ENCODE measurements at places on chromosomes 12 and 14.

GRCh38 chr12:88585077-88585476, 4.8 kb upstream of the KITLG start:
- no peak for DNase-seq

GRCh38 chr12:31631023-31631724, 28.3 kb upstream of the ETFBKMT start:
- DNase-seq: no peak

DNA sequence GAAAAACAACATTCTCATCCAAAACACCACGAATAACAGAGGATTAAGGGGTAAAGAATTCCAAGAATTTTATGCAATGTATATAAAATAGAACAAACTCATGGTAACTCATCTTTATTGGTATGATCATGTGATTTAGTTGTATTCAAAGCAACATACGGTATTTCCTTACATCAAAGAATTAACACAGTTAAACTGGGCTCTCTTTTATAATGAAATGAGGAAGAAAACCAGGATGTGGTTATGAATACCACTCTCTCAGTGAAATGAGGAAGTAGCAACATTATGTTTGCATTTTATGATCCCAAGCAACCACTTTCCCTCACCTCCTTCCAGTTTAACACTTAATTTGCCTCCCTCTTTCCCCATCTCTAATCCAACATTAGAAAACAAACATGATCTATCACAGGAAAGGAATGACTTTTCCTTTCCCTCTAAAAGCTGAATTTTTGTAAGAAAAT, 22.9 kb downstream of the SPTLC2 start:
- DNase-seq: no peak

DNA sequence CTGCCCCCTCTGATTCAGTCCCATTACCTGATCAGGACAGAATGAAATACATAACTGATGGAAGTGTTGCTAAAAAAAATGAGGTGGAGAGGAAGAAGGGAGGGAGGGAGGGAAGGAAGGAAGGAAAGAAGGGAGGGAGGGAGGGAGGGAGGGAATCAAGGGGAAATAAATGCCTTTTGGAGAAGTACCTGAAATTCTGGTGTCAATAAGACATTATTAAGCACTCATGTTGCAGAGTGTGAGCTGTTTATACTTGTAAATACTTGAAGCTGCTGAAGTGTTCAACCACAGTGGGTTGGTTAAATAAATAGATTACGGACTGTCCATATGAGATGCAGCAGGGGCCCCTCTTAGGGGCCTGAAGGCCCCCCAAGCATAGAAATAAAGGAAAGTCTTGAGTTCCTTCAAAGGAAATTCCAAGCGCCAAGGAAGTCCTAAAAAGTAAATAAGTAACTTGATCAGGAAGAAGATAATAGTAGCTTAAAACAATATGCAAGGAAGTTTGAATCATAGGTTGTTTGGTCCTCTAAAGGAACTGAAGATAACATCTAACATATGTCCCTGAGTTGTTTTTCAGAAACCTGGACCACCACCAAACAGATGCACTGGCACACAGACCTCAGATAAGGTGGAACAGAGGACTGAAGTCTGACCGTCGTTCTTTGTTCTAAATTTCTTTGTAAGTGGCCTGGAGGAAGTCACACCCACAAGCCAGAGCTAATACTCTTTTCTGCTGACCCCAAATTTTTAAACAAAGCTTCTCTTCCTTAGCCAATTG, 110.8 kb downstream of the SEC23A start:
- no peak for DNase-seq

GRCh38 chr14:89276424-89276975, 140.5 kb downstream of the FOXN3 start:
- peak; percentile 19 for DNase-seq

DNA sequence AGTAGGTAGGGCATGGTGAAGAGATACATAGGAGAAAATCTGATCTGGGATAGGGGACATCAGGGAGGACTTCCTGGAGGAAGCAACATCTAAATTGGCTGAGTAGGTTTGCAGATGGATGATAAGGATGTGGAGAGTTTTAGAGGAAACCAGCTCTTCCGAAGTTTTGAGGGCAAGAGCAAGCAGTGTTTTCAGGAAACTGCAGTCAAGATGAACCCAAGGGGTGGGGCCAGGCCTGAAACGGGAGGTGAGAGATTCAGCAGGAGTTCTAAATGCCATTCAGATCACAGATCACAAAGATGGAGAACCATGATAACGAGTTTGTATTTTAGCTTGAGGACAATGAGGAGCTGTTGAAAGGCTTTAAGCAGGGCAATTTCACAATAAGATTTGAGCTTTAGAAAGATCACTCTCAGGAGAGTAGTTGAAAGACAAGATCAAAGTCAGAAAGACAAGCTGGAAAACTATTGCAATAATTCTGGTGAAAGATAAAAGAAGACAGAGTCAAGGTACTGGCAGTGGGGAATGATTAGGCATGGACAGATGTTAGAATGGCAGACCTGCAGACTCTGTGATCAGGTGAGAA, 70.1 kb upstream of the PLXNC1 start:
- DNase-seq: no peak

DNA sequence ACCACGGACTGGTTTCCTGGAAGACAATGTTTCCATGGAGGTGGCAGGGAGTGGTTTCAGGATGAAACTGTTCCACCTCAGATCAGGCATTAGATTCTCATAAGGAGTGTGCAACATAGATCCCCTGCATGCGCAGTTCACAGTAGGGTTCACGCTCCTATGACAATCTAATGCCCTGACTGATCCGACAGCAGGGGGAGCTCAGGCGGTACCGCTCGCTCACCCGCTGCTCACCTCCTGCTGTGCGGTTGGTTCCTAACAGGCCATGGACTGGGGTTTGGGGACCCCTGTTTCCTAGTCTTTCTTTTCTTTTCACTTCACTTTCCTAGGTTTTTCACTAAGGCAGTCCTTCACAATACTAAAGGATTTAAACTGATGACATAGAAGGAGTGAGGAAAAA, 39.6 kb downstream of the GUCY2C start:
- no peak for DNase-seq

GRCh38 chr12:132505852-132506219, 15.9 kb downstream of the FBRSL1 start:
- DNase-seq: no peak

DNA sequence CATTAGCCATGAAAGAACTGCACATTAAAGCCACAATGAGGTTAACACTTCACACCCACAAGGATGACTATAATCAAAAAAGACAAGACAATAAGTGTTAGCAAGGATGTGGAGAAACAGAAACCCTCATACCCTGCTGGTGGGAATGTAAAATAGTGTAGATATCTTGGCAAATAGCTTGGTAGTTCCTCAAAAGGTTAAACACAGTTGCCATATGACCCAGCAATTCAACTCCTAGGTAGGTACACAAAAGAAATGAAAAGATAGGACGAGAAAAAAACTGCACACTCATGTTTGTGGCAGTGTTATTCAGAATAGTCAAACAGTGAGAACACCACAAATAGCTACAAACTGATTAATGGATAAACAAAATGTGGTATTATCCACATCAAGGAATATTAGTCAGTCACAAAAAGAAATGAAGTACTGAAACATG, 93.5 kb downstream of the ATXN2 start:
- no peak for DNase-seq

- DNase-seq: no peak
Measured at GRCh38 chr14:77272261-77272660, 1.3 kb upstream of the NGB start.

GRCh38 chr12:88325076-88325815, 183.1 kb downstream of the TMTC3 start:
- DNase-seq: no peak

GRCh38 chr14:51368721-51369163, 128.7 kb downstream of the TMX1 start:
- no peak for DNase-seq

DNA sequence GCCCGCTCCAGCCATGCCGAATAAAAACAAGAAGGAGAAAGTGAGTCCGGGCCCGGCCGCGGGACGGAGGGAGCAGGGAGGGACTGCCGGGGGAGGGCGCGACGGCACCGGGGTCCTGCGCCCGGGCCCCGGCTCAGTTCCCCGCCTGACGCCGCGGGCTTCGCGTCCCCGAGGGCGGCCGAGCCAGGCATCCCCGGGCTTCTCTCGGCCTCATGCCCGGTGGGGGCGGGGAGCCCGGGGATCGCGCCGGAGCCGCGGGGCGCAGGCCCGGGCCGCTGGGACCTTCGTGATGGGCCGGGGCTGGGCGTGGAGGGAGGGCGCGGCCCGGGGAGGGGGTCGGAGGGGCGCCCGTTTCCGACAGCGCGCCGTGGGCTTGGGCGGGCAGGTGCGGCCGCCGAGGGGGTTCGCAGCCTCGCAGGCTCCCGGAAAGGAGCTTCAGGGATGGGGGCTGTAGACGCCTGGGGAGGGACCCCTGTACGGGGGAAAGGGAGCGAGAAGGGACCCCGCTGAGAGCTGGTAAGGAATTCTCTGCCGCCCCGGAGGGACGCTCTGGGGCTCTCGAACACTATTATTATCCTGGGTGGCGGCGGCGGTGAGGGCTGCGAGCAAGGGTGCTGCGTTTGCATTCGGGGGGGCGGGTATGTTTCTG, 496 bp downstream of the PPP2R5C start:
- peak; percentile 16 for DNase-seq

- no peak for DNase-seq
Measured at GRCh38 chr14:20476776-20477175, 7.6 kb downstream of the PNP start.

DNA sequence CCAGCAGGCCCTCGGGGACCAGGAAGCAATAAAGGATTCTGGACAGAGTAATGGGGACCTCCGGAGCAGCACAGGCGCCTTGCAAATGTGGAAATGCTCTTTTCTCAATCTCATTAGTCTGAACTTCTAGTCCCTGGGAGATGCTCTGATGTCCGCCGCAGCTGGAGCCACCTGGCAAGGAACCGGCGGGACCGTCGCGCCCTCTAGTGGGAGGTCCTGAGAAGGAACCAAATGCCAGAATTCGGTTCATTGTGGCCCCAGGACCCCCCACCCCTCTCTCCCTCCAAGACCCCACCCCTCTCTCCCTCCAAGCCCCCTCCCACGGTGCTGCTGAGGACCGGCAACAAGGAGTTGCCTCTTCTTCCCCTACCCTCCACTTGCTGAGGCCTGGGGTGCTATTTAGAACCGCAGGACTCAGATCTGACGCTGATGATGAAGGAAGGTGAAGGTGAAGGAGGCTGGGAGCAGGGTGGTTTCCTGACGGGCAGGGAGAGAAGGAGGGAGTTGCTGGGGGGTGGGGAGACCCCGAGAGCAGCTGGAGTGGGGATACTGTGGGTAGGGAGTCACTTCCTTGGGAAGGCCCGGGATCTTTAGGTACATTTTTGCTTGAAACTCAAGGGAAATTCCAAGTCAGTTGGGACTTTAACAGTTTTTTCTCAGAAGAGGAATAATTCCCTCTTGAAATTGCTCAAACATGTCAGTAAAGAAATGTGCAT, 42.5 kb downstream of the SMIM41 start:
- DNase-seq: peak; percentile 33

DNA sequence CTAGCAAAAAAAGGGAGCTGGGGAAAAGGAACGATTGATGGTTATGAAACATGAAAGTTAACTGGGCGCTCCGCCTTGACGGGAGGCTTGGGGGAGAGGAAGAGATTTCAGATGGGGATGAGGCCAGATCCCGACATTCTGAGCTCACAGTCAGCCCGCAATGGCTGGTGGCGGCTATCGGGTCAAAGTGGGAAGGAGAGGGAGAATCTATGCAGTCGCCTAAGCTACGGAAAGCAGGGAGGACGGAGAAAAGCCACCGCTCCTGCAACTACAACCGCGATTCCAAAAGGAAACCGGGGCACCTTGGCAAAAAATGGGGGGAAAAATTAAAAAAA, 502 bp downstream of the MPHOSPH9 start:
- no peak for DNase-seq

- no peak for DNase-seq
Measured at GRCh38 chr12:94458877-94459727, 565 bp downstream of the CEP83 start.
